Pancreas (tissue), 10 donors: ENCODE measurements at places on chromosomes 13 and 19.

DNA sequence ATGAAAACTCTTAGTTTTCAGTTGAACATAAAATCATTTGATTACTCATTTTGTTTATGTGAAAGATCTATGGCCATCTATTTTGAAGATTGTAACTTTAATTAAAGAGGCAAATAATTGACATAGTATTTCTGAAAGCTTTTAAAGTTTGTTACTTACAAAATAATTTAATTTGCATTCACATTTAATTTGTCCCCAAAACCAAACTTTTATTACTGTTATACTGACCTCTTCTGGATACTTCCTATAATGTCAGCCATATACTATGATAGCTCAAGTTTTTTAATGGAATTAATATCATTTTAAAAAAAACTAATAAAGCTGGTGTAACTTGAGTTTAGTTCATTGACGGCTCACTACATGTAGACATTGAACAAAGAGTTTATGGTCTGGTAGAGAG, 4.9 kb upstream of the SGCG start:
- DNase-seq: no peak
- no peak overlapping the region for H3K27ac ChIP-seq
- H3K4me3 ChIP-seq: no peak overlapping the region
- H3K4me1 ChIP-seq: no peaks in the 10 kb centered on the region

DNA sequence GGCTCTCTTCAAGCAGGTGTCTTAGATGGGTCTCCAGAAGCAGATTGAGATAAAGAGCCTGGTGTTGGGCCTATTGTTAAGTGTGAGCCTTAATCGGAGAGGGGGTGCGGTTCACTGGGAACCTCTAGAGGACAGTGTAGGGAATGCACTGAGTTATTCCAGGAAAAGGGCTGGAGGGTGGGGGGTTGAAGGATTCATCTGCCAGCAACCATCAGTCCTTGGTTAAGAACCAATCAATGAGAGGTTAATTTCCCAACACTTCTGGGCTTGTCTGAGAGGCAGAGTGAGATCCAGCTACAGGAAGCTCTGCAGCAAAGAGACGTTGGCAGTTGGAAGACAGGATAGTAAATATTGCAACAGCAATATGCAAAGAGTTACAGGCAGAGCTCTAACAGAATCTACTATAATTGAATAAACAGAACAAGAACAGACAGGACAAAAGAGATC, 28.7 kb downstream of the CYP4F2 start:
- no peaks in the 10 kb centered on the region for H3K4me1 ChIP-seq
- DNase-seq: peak; percentile 26
- H3K4me3 ChIP-seq: no peak overlapping the region
- H3K27ac ChIP-seq: no peak overlapping the region
- H3K27me3 ChIP-seq: no peaks in the 10 kb centered on the region

DNA sequence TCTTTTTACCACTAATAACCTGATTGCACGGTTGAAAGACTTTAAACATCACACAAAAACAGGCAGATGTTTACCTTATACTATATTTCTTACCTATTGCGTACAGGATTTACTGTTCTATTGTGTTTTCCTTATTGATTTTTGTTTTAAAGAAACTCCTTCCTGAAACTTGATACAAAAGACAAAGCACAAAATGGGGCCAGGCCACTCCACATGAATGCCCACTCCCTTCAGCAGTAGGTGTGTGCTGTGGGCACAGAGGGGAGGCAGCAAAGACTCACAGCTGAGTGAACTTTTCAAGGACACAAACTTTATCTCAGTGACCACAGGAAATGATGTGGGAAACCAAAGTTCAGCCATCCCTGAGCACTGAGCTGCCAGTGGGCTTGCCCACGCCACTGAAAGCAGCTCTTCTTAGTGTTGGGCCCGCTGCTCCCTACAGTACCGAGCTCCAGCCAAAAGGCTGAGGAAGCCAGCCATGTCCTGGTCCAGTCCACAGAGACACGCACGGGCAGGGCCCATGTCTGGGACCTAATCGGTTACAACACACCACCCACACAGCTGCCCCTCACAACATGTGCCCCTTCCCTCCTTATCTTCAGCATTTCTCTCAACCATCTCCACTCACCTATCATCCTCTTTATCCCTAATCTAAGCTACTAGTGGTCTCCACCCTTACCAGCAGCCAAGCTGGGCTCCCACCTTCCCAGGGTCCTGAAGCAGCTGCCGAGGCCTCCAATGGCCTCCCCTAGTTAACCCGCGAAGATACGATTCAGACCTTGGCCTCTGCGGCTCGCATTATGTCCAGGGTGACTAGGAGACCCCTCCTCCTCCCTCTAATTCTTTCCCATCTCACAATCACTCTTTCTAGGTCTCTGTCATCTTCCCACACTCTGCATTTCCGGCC, 39.5 kb downstream of the ATP7B start:
- H3K4me3 ChIP-seq: no peak overlapping the region
- H3K27me3 ChIP-seq: no peaks in the 10 kb centered on the region
- H3K4me1 ChIP-seq: no peaks in the 10 kb centered on the region
- H3K27ac ChIP-seq: no peak overlapping the region
- H3K36me3 ChIP-seq: no peaks in the 10 kb centered on the region

DNA sequence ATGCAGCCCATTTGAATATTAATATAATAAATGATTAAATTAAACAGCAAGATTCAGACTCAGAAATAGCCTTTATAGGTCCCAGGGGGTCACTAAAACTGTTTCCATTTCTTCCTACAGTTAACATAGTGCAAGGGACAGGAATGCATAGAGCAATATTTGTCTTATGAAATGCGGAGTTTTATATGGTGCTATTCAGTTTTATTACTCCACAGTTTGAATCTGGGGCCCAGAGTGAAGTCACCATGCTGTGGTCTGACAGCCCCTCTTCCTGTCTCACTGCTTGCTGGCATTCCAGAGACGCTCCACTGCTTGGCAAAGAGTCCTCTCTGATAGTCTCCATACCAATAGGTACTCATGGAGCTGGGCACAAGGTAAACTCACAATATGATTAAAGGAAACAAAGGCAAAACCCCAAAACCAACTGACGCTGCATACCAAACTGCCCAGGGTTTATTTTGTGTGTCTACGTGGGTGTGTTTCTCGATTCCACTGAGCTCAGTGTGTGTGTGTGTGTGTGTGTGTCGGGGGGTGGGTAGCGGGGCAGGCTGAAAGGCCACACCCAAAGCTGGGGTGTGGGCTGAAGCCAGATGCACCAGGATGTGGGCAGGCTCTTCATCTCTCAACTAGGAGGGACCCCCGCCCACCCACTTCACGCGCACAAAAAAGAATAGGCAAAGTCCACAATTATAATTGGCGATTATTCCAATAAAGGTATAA, 277.9 kb downstream of the TSHZ3 start:
- H3K27me3 ChIP-seq: no peaks in the 10 kb centered on the region
- no peak overlapping the region for H3K27ac ChIP-seq
- H3K36me3 ChIP-seq: no peaks in the 10 kb centered on the region
- H3K4me3 ChIP-seq: no peak overlapping the region
- DNase-seq: no peak

- DNase-seq: no peak
- no peaks in the 10 kb centered on the region for H3K27me3 ChIP-seq
- no peaks in the 10 kb centered on the region for H3K4me1 ChIP-seq
- H3K27ac ChIP-seq: no peak overlapping the region
- H3K36me3 ChIP-seq: no peaks in the 10 kb centered on the region
Observed at GRCh38 chr19:32453736-32454135, 48.2 kb downstream of the DPY19L3 start.

DNA sequence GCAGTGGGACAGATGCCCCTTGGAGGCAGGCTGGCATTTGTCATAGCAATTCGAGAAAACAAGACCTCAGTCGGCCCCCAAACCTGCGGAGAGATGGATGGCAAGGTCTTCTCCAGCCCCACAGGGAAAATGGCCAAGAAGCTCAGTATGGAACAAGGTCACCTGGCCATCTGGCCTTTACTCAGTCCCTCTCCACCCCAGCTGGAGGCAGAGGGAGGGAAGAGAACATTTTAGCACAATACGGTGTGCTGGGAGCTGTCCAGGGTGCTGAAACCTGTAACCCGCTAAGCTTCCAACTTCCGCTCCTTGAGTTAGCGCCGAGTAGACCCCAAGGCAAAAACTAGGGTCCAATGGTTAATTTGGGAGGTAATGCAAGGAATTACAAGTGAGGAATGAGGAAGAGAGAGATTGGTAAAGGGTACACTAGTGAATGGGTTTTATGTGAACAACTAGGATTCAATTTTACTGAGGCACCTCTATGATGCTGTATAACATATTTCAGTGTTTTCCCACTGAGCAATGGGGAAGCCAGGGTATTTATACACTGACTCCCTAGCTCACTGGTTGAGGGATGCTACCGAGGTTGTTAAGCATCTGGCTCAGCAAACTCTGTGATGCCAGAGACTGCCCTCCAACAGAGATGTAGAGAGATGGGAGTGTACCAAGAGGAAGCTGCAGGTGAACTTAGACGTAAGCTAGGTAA, 64.3 kb downstream of the CACNA1A start:
- no peaks in the 10 kb centered on the region for H3K36me3 ChIP-seq
- no peak for DNase-seq
- no peaks in the 10 kb centered on the region for H3K4me1 ChIP-seq

- H3K27me3 ChIP-seq: no peaks in the 10 kb centered on the region
- H3K27ac ChIP-seq: no peak overlapping the region
- DNase-seq: no peak
- no peaks in the 10 kb centered on the region for H3K36me3 ChIP-seq
Observed at GRCh38 chr19:55389386-55390317, 3.9 kb downstream of the RPL28 start.

GRCh38 chr13:23644126-23644419, 73.9 kb downstream of the TNFRSF19 start:
- DNase-seq: no peak
- no peaks in the 10 kb centered on the region for H3K4me1 ChIP-seq
- no peaks in the 10 kb centered on the region for H3K36me3 ChIP-seq
- no peaks in the 10 kb centered on the region for H3K27me3 ChIP-seq
- H3K4me3 ChIP-seq: no peak overlapping the region
- no peak overlapping the region for H3K27ac ChIP-seq

GRCh38 chr19:52638601-52639000, 446 bp upstream of the ZNF83 start:
- H3K4me3 ChIP-seq: peak overlapping the region; percentile 74
- H3K4me1 ChIP-seq: no peaks in the 10 kb centered on the region
- H3K27me3 ChIP-seq: no peaks in the 10 kb centered on the region
- H3K36me3 ChIP-seq: no peaks in the 10 kb centered on the region

- DNase-seq: peak; percentile 84
- no peak overlapping the region for H3K27ac ChIP-seq
- peaks cover 13% of the 10 kb centered on the region for H3K4me1 ChIP-seq
- H3K27me3 ChIP-seq: no peaks in the 10 kb centered on the region
Observed at GRCh38 chr19:29942404-29943261, 594 bp downstream of the URI1 start.

DNA sequence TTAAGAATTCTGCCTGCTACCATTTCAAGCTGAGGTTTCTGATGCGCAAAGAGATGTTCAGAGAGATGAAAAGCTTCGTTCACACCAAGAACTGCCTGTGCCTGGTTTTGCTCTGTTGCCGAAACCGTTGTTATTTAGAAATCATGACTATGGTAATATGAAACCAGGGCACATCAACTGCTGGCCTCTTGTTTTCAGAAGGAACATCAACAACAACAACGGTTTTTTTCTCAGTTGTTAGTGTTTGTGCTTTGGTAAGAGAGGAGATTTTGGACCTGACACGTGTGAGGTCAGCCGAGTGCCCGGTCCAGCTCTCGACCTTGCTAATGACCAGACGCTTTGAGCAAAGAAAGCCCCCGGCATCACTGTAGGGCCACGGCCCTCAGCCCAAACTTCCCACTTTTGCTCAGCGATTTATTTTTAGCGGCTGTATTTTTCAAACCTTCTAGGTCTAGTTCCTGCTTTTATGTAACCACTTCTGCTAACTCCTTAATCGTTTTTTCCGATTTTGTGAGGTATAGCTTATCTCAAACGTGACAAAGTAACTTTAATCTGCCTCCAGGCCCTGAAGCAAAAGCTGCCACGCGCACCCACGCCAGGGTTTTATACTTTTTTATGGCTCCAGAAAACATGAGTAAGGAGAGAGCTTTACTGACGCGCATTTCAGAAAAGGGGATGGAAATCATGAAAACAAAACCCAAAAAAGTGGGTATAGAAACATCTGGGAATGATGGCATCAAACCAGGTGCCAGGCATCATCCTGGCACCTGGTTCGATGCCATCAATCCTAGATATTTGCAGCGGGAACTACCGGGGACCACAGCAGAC, 42.0 kb downstream of the KLF2 start:
- no peak overlapping the region for H3K27ac ChIP-seq
- H3K4me3 ChIP-seq: no peak overlapping the region
- H3K36me3 ChIP-seq: no peaks in the 10 kb centered on the region

DNA sequence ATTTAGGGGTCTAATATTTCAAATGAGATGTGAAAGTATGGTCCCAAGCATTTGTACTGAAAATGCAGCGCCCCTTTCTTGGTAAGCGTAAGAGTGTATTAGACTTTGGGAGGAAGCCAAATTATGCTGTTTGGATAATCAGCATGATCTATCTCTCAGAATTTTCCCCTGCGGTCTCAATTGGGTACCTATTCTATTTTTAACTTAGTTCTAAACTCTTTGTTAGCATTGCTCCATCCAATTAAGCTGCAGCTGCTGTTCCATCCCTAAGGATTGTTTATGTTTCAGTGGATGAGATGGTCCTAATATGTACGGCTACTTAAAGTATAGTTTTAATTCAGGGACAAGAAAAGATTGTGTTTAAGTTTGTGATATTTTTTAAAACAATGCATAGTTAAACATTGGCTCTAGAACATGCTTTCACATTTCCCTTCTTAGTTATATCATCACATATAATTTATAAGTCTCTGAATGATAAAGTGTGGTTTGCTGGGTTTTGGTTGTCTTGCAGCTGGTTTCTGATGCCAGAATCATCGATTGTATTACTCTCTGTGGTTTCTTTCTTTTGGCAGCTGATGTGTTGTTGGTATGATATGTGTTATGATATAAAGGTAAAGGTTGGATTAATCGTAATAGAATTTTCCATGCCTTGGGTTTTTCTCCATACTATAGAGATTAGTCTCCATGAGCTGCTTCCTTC, 15.0 kb downstream of the POLR1D start:
- DNase-seq: no peak
- H3K4me3 ChIP-seq: no peak overlapping the region
- H3K36me3 ChIP-seq: no peaks in the 10 kb centered on the region
- peaks cover 9% of the 10 kb centered on the region for H3K4me1 ChIP-seq
- H3K27me3 ChIP-seq: no peaks in the 10 kb centered on the region

DNA sequence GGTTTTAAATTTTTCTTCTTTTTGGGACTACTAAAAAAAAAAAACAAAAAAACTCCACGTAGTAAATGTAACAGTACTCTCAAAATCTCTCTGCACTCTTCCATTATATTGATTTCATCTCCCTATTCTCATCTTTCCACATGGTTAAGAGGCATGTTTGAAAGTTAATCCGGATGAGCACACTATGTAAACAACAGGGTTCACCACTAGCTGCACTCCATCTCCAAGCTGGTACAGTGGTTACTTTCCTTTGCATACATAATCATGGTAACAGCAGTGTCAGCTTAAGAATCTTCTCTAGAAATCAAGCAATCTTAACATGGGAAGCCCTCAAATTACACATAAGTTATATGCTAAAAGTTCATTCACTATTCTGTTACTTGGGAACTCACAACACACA, 92.6 kb downstream of the MIPEP start:
- no peaks in the 10 kb centered on the region for H3K27me3 ChIP-seq
- no peak for DNase-seq
- H3K27ac ChIP-seq: no peak overlapping the region
- H3K36me3 ChIP-seq: no peaks in the 10 kb centered on the region

GRCh38 chr19:41588497-41589209, 12.7 kb downstream of the CEACAM21 start:
- no peak for DNase-seq
- no peaks in the 10 kb centered on the region for H3K4me1 ChIP-seq
- no peak overlapping the region for H3K4me3 ChIP-seq

GRCh38 chr13:109740721-109741120, 45.7 kb downstream of the IRS2 start:
- H3K4me3 ChIP-seq: no peak overlapping the region
- no peaks in the 10 kb centered on the region for H3K4me1 ChIP-seq
- no peak overlapping the region for H3K27ac ChIP-seq
- no peak for DNase-seq
- no peaks in the 10 kb centered on the region for H3K36me3 ChIP-seq
